ENCODE measurements at places on chromosomes 13 and 19. TPM values are rescaled to one million over a fixed set of nuclear protein-coding genes. Genes with fewer than 3 reads are reported as not detected.

DNA sequence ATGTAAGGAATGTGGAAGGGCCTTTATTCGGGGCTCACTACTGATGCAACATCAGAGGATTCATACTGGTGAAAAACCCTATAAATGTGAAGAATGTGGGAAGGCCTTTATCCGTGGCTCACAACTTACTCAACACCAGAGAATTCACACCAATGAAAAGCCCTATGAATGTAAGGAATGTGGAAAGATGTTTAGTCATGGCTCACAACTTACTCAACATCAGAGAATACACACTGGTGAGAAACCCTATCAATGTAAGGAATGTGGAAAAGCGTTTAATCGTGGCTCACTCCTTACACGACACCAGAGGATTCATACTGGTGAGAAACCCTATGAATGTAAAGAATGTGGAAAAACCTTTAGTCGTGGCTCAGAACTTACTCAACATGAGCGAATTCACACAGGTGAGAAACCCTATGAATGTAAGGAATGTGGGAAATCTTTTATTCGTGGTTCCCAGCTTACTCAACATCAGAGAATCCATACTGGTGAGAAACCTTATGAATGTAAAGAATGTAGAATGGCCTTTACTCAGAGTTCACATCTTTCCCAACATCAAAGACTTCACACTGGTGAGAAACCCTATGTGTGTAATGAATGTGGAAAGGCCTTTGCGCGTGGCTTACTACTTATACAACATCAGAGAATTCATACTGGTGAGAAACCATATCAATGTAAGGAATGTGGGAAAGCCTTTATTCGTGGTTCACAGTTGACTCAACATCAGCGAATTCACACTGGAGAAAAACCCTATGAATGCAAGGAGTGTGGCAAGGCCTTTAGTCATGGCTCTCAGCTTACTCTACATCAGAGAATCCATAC is 44.3 kb downstream of the ZNF585A start:
- DNase-seq, result no peak

DNA sequence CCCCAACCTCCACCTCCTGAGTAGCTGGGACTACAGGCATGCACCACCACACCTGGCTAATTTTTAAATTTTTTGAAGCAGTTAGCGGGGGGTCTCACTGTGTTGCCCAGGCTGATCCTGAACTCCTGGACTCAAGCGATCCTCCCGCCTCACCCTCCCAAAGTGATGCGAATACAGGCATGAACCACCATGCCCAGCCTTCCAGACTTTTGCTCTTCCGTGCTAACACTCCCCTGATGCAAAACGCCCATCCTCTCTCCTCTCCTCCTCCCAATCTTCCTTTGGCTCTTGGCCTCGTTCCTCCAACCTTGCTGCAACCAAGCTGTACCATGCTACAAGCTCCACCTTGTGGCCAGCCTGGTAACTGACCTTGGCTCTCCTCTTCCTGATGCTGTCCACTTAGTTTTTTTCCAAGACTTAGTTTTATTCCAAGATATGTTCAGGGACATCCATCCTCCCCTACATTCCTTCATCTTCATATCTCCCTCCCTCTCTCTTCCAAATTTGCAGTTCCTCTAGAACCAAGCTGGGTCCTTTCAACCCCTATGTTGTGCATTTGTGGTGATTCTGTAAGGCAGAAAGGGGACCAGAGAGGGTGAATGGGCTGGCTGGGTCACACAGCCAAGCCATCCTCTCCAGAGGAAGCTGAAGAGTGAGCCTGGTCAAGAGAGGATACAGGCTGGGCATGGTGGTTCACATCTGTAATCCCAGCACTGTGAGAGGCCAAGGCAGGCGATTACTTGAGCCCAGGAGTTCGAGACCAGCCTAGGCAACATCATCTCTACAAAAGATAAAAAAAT is 32.8 kb downstream of the TINCR start:
- DNase-seq, result no peak

- no peak for DNase-seq
These were observed 3.3 kb upstream of the CDX2 start for GRCh38 chr13:27972478-27972820.

- DNase-seq, result no peak
These were observed 10.9 kb downstream of the MEDAG start for GRCh38 chr13:30916991-30917390.

- no peak for DNase-seq
These were observed 10.3 kb downstream of the EHD2 start for GRCh38 chr19:47723581-47723940.

DNA sequence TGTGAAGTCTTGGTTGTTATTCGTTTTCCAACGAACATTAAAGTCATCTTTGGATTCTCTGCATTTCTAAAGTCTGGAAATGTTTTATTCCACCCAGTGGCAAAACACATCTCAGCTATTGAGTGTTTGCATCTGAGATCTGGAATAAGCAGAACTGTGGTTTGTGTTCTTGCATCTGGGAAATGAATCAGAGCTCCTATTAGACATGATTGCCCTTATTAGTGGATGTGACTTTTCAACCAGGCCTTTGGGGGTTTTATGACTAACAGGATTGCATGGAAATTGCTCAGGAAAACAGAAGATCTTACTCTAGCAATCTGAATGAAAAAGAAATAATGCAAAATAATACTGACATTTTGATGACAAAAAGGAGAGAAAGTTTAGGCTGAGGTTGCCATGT is 488.8 kb downstream of the IRS2 start:
- DNase-seq, result no peak

Gene PCDH9
- 2.4 TPM for total RNA-seq

Gene MED4
- total RNA-seq, result 14.7 TPM

GRCh38 chr13:92894447-92894846 is 332.2 kb upstream of the GPC6 start:
- DNase-seq, result no peak

DNA sequence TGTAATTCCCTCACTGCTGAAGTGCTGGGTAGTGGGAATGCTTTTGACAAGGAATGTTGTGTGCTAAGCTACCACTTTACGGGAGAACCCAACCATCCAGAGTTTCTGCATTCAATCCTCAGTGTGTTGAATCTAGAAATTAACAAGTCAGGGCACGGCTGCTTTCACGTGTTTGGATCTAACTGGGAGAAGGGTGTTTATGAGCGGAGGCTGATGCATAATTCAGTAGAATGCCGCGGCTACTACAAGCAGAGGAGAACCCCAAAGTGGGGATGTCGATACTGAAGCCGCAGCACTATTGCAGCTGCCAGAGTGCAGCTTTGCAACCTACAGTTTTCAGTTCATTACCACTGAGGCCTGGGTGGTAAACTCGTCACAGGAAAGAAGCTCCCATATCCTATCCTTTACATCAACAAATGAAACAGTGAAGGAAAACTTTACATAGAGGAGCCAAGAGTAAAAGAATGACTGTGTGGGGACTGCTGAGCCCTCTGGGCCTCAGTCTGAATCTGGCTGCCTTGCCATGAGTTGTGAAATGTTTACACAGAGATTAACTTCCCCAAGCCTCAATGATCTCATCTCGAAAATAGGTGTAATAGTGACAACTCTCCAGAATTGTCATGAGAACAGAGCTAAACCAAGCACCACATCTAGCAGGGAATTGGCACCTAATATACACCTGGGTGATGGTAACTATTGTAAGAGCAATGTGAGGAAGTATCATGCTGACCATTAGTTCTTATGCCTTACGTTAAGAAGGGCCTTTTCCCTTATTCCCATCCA is 531.7 kb downstream of the MYO16 start:
- no peak for DNase-seq

Gene TPM4
- total RNA-seq, result 21.0 TPM

Gene EFNA2
- total RNA-seq, result 8.6 TPM

DNA sequence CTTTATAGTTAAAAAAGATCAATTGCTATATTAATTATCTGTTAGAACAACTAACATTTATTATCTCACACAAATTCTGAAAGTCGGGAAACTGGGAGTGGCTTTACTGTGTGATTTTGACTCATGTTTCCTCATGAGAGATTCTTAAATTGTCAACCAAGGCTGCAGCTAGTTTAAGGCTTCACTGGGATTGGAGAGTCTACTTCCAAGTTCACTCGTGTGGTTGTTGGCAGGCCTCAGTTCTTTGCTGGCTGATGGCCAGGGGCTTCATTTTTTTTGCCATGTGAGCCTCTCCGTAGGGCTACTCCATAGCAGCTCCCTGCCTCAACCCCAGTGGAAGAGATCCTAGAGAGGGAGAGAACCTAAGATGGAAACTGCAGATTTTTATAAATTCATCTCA is 24.5 kb upstream of the LPAR6 start:
- DNase-seq, result no peak

GRCh38 chr13:33103457-33103856 is 87.2 kb downstream of the KL start:
- no peak for DNase-seq

DNA sequence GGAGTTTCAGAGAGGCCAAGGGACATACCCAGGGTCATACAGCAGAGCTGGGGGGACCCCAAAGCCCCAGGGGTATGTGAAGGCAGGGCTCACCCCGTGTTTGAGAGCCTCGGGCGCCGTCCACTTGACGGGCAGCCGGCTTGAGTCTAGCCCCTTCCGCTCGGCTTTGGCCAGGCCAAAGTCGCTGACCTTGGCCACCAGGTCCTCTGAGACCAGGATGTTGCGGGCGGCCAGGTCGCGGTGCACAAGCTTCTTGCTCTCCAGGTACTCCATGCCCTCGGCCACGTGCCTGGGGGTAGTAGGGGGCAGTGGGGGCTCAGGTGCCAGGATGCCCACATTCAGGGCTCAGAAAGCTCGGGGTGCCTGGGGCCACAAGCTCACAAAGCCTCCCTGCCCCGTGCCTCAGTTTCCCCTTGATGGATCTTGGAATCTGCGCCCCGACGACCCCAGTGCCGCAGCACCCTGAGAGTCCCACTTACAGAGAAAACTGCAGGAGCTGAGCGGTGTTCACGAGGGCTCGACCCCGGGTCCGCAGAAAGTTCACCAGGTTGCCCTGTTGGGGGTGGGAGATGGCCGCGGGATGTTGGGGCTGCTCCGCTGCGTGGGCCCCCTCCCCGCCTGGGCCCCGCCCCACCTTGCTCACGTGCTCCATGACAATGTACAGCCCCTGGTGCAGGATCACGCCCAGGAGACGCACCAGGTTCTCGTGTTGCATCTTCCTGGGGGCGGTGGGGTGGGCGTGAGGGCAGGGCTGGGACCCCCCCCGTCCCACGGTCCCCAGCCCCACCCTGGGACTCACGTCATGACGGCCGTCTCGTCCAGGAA is 7.1 kb downstream of the MATK start:
- DNase-seq, result no peak

DNA sequence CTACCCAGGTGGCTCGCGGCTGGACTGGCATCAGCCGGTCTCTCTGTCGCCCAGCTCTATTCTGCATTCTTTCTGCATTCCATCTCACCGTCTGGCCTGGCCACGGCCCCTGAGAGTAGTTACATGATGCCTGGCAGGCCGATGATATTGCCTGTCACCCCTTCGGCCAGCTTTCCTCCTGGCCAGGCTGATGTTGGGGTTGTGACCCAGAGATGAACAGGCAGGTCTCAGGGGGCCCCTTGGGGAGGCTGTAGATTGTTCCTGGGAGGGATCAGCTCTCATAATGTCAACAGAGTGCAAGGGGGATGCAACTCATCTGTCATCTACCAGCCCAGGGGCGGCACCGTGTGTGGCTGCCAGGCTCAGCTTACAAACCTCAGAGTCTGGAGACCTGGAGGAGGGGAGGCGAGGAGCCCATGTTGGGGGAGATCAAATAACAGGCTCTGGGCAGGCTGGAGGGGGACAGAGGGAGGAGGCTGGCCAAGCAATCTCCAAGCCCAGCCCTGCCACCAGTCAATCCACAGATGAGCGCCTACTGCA is 13.6 kb upstream of the FBXO17 start:
- no peak for DNase-seq

- no peak for DNase-seq
These were observed 2.9 kb downstream of the ABCC4 start for GRCh38 chr13:95298169-95298965.

All from left lobe of liver (tissue), 2 donors.